ENCODE measurements at places on chromosomes 13 and 19. TPM values are rescaled to one million over a fixed set of nuclear protein-coding genes. Genes with fewer than 3 reads are reported as not detected.

- peak; percentile 66 for DNase-seq
These were observed 146.5 kb downstream of the PCCA start for GRCh38 chr13:100235311-100235901.

GRCh38 chr13:106139377-106139776 is 396.1 kb downstream of the EFNB2 start:
- DNase-seq: no peak

DNA sequence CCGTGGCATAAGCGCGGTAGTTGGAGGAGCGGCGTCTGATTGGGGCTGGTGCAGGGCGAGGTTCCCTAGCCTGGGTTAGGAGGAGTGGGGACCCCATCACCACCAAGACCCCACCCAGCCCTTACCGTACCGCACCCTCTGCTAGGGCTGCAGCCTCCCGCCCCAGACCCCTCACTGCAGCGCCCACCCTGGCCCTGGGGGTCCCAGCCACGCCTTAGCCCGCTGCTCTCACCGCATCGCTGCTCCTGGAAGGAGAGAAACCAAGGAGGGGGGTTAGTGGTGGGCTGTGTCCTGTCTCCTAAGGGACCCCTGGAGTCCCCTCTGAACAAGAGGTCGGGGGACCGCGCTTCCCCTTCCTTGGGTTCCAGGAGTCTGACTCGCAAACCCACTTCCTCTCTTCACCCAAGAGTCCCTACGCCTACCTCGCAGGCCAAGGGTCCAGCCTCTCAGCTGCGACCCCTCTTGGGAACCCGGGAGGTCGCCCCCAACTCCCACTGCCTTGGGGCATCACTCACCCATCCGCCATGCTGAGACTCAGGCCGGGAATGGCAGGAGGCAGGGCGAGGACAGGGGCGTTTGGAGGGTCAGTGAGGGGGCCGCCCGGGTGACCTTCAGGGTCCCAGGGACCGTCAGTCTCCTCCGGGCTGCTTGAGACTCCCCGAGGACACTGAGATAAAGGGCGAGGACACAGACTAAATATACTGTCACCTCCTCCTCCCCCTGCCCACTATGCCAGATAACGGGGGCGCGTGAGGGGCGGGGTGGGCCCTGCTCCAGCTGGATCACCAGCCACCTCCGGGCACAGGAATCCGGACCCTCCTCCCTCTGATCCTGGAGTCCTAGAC is at the start of gene TNNI3:
Gene TNNI3, minus strand, starts transcription at position 669 of the 845 bp plus-strand sequence. Its CDS starts 143 bp downstream, at position 526.
- DNase-seq: no peak

GRCh38 chr19:38679839-38680238 is 32.4 kb downstream of the ACTN4 start:
- no peak for DNase-seq

DNA sequence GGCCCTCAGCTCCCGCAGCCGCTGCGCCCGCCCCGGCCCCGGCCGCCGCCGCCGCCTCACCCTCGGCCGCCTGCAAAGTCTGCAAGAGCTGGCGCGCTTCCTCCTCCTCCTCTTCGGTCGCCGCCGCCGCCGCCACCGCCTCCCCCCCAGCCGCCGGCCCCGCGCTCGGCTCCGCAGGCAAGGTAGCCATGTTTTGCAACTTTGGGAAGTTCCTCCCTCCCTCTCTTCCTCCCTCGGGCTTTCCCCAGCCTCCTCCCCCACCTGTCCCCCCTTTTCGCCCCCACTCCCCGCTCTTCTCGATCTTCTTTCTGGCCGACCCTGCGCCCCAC is 433 bp downstream of the SIX5 start:
- DNase-seq: no peak

DNA sequence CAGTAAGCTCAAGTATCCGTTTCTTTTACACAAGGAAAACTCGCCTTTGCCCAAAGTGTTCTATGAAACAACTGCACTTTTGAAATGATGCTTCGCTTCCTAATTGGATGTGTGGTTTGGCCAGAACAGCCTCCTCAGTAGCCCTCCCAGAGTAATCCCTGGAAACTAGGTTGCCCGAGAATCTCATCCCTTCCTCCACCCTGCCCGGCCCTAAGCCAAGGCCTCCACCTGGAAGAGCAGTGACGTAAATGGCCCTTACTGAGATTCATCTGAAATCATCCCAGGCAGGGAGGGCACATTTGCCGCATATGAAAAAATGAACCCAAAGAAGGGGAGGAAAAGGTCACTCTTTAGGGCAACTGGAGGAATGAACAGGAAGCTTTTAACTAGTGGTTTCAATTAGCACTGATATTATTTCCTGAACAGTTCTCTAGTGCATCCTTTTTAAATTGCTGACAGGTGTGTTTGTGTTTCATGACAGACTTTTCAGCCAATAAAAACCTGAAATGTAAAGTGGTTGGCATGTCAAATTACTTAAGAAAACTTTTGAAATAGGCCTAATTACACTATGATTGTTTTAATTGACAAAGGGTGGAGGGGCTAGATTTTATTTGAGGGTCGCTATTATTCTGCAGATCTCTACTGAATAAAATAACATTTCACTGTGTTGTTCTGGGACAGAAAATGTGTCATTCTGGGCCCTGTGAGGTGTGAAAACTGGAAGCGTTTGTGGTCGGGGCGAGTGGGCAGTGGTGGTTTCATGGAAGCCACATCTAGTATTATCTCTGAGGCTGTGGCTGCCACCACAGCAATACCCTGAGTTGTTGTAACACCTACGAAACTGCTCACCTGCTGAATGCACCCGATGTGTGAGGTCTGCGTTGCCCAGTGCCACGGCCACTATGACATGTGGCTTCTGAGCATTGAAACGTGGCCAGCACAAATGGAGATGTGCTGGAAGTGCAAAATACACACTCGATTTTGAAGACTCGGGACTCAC is 112.1 kb downstream of the ZIC5 start:
- DNase-seq: no peak

- DNase-seq: no peak
These were observed 3.0 kb downstream of the OBI1 start for GRCh38 chr13:78655906-78656305.

DNA sequence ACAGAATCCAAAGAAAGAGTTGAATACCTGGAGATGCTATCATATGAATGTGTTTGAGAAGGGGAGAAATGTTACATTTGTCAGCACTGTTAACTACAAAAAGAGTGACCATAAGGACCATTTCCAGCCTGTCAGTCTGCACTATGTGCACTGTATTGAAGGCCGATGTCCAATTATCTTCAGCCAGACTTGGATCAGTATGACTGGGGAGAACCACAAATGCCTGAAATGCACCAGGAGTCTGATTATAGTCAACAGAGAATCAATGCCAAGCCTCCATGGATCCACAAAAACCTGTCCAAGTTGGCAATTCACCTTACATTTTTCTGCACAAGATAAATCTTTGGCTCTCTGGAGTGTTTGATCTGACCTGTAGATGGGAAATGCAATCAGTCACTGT is 697.5 kb upstream of the SGCG start:
- DNase-seq: no peak

GRCh38 chr13:44474122-44474910 is 100.7 kb downstream of the SERP2 start:
- DNase-seq: no peak

GRCh38 chr13:59352600-59352999 is 811.1 kb downstream of the DIAPH3 start:
- DNase-seq: no peak

Gene KRTDAP
- not detected for total RNA-seq

- DNase-seq: peak; percentile 13
These were observed at the start of gene APLP1 for GRCh38 chr19:35868172-35868822. TSS of gene APLP1 (plus strand) at chr19:35868574. CDS start at chr19:35868637, 63 bp downstream.

DNA sequence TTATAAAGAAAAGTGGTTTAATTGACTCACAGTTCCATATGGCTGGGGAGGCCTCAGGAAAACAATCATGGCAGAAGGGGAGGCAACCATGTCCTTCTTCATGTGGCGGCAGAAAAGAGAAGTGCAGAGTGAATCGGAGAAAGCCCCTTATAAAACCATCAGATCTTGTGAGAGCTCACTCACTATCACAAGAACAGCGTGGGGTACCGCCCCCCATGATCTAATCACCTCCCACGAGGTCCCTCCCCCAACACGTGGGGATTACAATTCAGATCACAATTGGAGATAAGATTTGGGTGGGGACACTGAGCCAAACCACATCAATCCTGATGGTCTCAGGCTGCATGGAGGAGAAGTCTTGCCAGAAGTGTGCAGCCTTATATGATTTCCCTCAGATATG is 26.0 kb downstream of the TM9SF2 start:
- DNase-seq: no peak

- DNase-seq: no peak
These were observed 17.9 kb downstream of the NECTIN2 start for GRCh38 chr19:44863990-44864389.

Gene EDNRB
- not detected for total RNA-seq

Gene FGF9
- total RNA-seq: not detected

DNA sequence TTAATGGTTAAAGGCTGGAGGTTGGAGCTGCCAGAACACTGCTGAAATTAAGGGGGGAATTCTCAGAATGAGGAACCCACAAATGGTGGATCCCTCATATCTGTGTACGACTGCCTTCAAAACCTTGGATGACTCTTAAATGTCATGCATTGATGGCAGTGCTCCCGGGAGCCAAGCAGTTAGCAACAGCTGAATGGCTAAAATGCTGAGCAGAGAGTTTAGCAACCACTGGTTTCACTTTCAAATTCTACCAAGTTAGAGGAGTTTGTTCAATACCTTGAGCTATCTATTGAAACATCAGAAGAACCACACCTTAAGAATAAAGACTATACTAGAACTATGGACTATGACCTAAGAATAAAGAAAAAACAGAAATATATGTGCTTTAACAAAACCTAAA is 41.4 kb downstream of the UQCRFS1 start:
- no peak for DNase-seq

DNA sequence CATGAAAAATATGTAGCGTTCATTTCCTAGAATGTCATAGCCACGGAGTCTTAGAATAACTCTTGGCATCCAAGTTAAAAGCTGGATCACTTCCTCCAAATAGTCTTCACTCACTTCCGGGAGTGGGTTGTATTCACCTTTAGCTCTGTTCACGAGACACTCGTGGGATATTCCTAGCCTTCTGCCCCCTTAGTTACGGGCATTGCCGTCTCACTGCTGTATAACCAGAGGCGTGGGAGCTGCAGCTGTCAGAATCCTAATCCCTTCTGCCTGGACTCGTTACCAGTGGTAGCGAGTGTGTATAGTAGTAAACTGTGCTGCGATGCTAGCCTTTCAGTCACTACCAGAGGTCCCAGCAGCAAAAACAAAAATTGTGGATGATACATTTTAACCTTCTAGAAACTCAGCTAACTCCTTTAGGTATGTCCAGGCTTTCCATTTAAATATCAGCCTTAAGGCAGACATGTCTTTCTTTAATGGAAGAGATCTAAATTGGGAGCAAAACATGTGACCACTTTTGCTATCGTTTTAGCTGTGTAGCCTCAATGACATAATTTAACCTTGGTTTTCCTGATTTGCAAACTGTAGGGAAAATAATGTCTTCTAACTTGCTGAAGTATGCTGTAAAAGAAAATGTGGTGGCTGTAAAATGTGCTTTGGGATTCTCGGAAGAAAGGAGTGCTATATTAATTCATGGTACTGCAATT is 34.1 kb downstream of the ERCC5 start:
- DNase-seq: no peak

Gene RNF17
- not detected for total RNA-seq

DNA sequence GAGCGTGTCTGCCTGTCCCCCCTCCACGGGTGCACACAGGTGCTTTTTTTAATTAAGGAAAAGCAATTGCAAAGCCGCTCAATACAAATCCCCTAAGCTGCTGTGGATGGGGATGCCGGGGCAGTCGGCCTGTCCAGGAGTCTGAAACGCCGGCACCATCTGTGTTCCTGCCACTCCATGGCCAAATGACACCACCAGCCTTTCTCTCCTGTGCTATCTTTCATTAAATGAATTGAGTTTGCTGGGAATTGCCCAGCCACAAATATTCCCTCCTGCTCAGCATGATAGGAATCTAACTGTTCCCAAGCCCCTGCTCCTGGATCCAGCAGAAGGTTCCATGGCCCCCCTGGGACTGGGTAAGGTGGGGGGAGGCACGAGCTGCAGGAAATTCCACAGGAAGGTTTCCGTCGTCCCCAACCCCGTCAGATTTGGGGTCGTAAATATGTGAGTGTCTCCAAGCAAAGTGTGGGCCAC is 139.2 kb downstream of the KDM4B start:
- no peak for DNase-seq

- DNase-seq: no peak
These were observed 17.3 kb downstream of the PLD3 start for GRCh38 chr19:40365613-40366401.

- DNase-seq: no peak
These were observed 1769.0 kb upstream of the PCDH20 start for GRCh38 chr13:63184693-63185092.

- DNase-seq: no peak
These were observed 72.4 kb upstream of the TSC22D1 start for GRCh38 chr13:44648392-44649103.

DNA sequence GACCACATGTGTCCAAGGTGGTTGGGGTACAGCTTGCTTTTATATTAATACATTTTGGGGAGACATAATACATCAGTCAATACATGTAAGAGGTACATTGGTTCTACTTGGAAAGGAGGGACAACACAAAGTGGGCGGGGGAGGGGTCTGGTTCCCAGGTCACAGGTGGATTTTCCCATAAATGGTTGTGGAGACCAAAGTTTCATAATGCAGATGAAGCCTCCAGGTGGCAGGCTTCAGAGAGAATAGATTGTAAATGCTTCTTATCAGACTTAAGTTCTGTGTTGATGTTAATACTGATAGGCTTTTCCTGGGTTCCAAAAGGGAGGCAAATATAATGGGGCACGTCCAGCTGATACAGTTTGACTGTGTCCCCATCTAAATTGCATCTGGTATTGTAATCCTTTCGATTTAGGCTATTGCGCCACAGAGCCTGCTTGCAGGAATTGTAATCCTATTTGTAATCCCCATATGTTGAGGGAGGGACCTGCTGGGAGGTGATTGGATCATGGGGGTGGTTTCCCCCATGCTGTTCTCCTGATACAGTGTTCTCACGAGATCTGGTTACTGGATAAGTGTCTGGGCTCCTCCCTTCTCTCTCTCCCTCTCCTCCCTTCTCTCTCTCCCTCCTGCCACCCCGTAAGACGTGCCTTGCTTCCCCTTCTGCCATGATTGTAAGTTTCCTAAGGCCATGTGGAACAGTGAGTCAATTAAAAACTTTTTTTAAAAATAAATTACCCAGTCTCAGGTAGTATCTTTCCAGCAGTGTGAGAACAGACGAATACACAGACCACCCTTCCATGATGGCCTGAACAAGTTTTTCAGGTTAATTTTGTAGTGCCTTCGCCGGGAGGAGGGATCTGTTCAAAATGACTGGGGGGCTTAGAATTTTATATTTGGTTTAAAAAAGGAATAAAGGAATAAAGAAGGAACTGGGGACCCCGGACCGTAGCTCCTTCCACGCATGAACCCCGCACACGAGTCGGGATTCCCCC is 44.9 kb downstream of the ZNF823 start:
- peak; percentile 84 for DNase-seq

DNA sequence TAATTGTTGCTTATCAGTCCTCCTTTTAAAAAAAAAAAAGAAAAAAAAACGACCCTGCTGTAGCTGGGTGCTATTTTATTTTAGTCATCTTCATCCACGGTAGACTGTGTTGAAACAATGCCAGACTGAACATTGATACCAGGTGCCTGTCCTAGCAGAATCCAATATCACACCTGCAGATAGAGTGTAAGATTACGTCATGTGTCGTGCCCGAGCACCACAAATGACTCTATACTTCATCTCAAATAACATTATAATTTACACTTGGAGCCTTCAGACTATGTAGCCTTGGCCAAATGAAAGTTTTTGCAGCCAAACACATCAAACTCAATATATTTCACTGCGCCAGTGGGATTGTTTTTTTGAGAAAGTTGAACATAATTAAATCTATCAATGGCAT is 410.6 kb downstream of the FGF9 start:
- no peak for DNase-seq

Gene KCNN4
- 0.68 TPM for total RNA-seq

All from HFFc6 (cell line).